CD4-positive, alpha-beta T cell treated with Interferon alpha-2 for 1 hour (primary cell): ENCODE measurements at places on chromosomes 12 and 14.

DNA sequence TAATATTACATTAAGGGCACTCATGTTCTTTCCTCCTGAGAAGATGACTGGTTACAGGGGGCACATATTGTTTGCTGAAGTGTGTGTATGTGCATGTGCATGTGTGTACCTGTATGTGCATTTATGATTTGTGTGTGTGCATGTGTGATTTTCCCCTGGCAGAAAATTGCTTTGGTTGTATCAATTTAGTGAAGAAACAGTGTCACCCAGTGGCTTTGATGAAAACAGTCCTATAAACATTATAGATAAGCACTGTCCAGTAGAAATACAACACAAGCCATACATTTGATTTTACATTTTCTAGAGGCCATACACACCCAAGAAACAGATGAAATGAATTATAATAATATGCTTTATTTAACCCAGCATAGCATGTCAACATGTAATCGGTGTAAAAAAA is 8.6 kb downstream of the PDE3A start:
- DNase-seq: no peak

DNA sequence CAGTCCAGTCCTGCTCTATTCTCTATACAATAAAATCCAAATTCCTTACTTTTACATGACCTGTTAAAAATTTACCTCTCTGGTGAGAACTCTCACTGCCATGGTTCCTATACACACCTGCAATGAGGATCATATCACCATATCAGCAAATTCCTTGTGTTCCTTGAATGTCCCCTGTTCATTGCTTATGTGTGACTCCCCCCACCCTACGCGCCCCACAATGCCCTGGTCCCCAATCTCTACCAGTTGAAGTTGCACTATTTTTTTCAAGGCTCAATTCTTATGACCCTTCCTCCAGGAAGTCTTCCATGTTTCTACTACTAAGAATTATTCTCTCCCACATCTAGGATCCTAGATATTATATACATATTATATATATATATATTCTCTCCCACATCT is 82.2 kb upstream of the NEDD1 start:
- DNase-seq: no peak

- DNase-seq: no peak
Observed at GRCh38 chr14:61573748-61574513, 121.4 kb upstream of the HIF1A start.

GRCh38 chr12:55729819-55730818 is 1.3 kb upstream of the CD63 start:
- peak; percentile 38 for DNase-seq

DNA sequence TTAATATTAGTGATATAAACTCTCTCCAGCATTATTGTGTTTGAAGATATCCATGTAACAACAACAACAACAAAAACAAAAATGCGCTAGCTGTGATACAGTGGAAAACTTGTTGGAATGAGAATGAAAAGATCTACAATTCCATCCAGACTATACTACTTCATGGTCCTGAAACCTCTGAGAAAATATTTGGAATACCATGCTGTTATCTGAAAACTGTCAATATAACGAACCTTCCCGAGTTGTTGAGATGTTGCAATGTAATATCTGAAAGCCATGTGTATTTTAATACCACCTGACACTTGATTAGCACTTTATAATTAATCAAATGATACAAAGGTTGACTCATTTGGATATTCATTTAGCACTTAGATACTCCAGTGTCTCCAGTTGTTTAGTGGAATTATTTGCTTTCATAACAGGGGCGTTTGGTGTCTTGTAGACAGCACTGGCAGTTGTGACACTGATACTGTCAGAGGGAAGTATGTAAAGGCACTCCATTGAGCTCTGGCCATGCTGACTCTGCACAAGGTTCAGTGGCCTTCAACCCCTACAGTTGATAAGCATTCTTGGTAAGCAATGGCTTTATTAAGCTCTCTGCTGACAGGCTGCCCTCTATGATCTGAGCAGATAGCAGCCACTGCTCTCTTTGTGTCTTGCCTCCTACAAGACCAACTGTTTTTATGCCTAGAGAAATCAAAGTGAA is 447.1 kb upstream of the SEL1L start:
- DNase-seq: no peak

DNA sequence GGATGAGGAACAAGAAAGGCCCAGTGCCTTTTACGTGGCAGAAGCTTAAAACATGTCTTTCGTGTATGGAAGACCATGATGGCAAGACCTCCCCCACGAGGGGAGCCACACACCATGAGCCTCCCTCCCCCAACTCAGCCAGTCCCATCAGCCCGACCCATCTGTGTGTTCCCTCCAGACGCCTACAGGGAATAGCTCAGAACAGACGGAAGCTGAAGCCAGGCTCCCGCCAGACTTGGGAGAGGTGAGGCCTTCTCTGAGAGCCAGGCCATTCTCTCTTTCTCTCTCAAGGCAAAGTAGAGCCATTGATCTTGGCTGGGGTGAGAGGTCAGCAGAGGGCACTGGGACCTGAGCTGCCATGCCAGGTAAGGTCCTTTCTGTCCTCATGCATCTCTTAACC is 9.5 kb downstream of the REM2 start:
- DNase-seq: no peak

GRCh38 chr14:70177081-70177800 is 11.5 kb downstream of the SLC8A3 start:
- no peak for DNase-seq

GRCh38 chr12:81819991-81820633 is 61.0 kb upstream of the PPFIA2 start:
- no peak for DNase-seq
